ENCODE measurements at places on chromosomes 5 and 9.

GRCh38 chr5:126265917-126266316 lies 157.3 kb upstream of the GRAMD2B start:
- no peak for DNase-seq

DNA sequence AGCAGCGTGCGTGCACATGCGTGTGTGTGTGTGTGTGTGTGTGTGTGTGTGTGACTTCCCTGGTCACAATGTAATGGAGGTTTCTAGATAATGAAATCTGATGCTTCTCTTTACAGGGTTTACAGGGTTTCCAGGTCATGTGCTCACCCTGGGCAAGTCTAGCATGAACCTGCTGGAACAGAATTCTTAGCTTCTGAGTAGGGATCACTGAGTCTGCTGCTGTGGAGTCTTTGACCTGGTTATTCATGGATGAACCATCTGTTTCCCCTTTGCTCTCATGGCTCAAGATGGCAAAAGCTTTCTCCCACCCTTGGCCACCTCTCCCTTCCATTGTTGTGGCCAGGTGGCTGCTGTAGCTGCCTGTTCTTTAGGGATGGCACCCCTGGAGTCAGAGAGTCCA lies 111.6 kb upstream of the SHB start:
- no peak for DNase-seq

GRCh38 chr5:158162026-158162425 lies 303.1 kb upstream of the CLINT1 start:
- DNase-seq, result no peak

GRCh38 chr5:55021821-55022220 lies 2.2 kb upstream of the GZMK start:
- no peak for DNase-seq

DNA sequence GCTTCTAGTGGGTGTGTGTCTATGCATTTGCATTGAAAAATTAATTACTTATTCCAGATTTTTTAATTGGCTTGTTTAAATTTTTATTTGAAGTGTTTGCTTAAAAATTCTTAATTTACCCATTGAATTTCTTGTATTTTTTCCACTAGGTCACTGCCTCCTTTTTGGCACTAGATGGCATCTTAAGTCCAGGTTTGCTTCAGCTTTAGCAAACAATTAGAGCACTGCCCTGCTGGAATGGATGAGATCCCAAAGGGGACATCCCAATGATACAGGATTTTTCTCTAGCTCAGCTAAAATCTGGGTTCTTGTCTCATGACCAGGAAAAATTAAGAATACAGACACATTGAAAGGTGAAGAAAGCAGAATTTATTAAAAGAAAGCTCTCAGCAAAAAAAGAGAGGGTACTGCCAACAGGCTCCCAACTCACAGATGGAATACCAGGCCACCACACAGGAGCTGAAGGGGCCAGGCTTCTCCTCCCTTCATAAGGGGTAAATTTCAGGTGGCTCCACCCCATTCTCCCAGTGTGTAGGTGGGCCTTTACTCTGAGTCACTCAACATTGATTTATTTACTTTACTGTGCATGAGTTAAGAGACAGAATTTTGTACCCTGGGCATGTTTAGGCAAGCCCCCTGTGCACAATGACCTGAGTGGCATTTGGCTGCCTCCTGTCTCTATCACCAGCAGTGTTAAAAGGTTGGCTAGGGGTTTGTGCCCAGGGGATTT lies 532.4 kb downstream of the ANXA1 start:
- no peak for DNase-seq

GRCh38 chr5:16713386-16713928 lies 96.7 kb upstream of the RETREG1 start:
- no peak for DNase-seq

DNA sequence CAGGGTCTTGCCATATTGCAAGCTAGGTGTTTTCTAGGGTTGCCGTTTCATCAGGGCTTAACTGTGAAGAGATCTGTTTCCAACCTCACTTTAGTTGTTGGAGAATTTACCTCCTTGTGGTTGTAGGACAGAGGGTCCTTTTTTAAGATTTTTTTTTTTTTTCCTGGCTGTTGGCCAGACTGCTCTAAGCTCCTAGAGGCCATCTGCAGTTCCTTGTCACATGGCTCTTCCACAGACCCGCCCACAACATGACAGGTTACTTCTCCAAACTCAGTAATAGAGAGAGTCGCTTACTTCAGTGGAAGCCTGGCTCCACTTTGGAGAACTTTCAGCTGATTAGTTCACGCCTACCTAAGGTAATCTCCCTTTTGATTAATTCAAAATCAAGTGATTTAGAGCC lies 543.7 kb downstream of the DMRTA1 start:
- DNase-seq, result no peak

DNA sequence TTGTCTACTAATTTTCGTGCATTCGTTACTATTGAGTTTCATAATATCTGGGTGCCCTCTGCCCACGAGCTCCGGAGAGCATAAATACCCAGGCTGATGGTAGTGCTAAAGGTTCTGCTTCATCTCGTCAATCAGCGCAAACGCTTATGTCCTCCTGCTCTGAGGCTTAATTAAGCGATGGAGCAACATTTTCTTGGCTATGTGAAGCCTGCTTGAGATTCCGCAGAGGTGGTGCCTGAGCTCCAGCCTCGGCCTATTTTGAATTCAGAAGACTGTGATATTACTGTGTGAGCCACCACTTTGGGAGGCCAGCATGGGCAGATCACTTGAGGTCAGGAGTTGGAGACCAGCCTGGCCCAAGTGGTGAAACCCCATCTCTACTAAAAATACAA lies 44.8 kb downstream of the ANXA2R start:
- no peak for DNase-seq

GRCh38 chr5:45691656-45692055 lies 4.5 kb downstream of the HCN1 start:
- no peak for DNase-seq
